ENCODE measurements at places on chromosomes 13 and 19. TPM values are rescaled to one million over a fixed set of nuclear protein-coding genes. Genes with fewer than 3 reads are reported as not detected.

DNA sequence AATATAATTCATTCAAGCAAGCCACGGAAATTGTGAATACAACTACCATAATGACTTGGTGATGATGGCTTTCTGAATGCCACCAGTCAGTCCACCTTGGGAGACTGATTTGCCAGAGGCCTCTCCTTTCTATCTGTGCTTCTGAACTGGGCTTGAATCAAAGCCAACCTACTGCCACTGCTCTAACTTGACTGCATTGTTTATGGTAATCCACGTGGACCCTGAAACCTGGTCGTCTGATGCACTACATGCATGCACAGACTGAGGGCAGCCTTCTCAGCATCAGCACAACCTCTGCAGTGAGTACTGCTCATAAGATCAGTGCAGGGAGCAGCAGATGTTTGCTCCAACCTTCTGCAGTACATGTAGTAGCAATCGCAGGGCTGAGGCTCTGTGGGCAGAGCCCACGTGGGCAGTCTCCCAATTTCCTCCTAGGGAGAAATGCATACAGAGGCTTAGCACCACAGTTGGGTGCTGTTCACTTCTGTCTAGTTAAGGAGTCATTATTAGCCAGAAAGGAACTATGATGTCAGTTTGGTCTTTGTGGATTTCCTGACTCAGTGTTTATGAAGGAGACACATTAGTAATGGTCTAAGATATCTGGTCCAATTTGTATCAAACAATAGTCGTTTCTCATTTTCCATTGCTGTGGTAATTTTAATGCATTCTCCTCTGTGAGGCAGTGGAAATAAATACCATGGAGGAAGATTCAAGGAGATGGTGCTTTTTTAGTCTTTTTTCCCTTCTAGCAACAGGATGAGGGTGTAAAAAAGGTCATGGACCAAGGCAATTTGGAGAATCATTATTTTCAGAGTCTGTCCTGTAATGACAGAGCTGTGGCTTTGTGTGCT lies 82.5 kb downstream of the AKAP11 start:
- peak; percentile 37 for DNase-seq

DNA sequence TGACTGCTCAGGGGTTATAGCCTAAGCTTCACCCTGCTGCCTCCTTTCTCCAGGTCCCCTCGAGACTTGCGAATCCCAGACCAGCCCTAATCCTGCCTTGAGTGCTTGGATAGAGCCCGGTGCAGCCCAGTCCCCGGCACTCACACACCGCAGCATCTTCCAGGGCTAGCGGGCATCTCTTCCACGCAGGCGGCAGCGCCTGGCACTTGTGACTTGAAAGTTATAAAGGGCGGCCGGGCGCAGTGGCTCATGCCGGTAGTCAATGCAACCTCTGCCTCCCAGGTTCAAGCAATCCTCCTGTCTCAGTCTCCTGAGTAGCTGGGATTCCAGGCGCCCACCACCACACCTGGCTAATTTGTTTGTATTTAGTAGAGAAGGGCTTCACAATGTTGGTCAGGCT lies 1.9 kb downstream of the WDR18 start:
- DNase-seq: no peak

DNA sequence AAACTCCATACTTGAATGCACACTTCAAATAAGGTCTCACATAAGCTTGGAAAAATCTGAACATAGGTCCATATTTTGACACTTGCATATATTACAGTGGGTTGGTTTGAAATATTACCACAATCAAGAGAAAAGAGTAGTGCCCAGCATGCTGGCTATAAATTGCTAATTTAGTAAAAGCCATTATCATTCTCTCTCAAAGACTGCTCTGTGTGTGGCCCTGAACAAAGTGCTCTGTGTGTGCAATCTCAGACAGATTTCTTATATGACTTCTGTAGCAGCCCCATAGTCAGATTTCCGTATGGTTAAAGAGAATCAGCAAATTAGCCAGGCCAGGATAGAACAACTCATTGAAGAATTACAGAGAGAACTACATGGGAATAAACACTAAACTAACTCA lies 78.2 kb downstream of the LIG4 start:
- DNase-seq: no peak

- DNase-seq: no peak
Measured at GRCh38 chr13:39051157-39051556, 12.9 kb downstream of the NHLRC3 start.

DNA sequence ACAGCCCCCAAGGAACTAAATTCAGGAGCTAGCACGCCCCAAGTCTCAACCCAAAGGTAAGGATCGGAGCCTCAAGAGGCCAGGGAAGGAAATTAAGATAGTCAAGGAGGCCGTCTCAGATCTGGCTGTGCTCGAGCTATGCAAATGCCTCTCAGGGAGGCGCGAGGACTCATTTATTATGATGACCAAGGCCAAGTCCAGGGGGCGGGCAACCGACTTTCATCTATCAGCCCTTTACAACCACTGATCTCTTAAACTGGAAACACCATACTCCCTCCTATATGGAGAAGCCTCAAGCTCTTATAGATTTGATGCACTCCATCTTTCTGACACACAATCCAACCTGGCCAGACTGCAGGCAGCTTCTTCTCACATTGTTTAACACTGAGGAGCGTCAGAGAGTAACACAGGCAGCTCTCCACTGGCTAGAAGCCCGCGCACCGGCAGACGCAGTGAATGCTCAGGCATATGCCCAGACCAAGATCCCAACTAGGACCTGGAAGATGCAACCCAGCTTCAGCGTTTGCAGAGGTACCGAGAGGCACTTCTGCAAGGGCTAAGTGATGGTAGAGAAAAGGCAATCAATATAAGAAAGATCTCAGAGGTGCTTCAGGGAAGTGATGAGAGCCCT lies 9.6 kb upstream of the SLC15A1 start:
- DNase-seq: no peak

GRCh38 chr19:11373885-11374432 lies 507 bp upstream of the SWSAP1 start:
- DNase-seq: no peak

ZSCAN4 gene
- total RNA-seq: not detected

DNA sequence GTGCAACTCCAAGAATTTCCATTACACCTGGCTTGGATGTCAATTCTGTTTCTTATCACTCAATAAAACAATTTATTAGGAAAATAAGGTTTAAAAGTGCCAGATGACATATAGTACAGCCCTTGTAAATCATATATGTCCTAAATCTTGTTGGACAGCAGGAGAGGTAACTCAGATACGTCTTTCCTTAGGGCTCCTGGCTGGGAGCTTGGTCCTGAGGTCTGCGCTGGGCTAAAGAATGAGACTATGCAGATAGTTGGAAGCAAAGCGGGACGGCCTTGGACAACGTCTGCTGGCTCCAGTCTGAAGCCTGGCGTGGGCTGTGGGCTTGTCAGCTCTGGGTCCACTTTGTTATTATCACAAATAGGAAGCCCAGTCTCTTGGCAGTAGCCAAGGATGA lies 377.0 kb downstream of the DLEU7 start:
- DNase-seq: no peak

GRCh38 chr19:15298847-15299567 lies 33.3 kb downstream of the BRD4 start:
- DNase-seq: no peak

DNA sequence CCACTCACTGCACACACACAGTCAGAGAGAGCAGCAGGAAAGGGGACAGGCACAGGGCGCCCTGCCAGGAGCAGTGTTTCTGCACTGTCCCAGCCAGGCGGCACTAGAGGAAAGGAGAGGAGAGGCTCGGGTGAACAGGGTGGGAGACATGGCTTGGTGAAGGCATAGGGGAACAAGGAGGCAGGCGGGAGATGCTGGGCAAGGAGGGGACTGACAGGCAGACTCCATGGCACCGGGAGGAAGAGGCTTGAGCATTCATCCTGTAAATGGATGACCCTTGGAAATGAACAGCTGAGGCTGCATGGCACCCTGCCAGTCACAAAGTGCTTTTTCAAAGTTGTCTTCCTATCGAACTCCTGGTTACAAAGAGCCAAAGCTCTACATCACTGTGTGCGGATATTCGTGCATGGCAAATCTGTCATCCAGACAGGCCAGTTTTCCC lies 22.4 kb downstream of the MED26 start:
- DNase-seq: no peak

CLDND2 gene
- total RNA-seq: not detected

ENOX1 gene
- 1.5 TPM for total RNA-seq

GRCh38 chr19:34220472-34221063 lies 33.8 kb upstream of the GARRE1 start:
- DNase-seq: peak; percentile 60

ADAMTS10 gene
- 6.6 TPM for total RNA-seq

SIGLECL1 gene
- 0.06 TPM for total RNA-seq

CYP4F8 gene
- not detected for total RNA-seq

DNA sequence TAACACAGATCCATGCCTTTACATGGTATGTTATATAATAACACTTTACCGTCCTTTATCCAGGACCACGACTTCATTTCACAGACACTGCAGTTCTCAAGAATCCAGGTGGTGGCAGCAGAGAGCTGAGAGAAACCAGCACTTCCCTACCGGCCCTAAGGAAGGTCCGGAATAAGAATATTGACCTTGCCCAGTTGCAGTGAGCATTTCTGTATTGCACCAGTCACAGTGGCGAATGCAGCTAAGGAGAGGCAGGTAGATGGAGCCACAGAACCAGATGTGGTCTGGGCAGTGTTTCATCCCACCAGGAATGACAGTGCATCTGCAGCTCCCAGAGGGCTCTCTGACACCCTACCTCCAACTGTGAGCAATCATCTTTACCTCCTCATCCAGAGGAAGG lies 44.6 kb downstream of the ZNF787 start:
- peak; percentile 57 for DNase-seq

ZNF285 gene
- 3.0 TPM for total RNA-seq

DNA sequence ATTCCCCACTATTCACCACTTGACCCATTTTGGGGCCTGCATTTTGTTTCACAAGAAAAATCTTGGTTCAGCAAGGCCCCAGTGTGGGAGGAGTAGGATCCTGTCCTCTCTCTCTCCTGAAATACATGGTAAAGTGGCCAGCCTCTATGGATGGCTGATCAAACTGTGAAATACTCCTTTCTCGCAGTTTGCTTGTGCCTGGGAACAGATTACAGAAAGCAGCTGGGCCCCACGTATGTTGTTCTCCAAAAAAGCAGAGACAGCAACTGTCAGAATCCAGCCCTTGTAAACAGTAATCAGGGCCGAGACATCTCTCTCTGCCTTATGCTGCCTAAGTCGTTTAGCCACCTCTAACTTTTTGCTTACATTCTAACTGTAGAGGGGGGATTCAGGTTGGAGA lies 61.0 kb upstream of the RAP2A start:
- DNase-seq: no peak

- no peak for DNase-seq
Measured at GRCh38 chr19:49104229-49104864, 9.8 kb upstream of the LIN7B start.

GRCh38 chr13:79448413-79448812 lies 32.5 kb upstream of the NDFIP2 start:
- DNase-seq: peak; percentile 23

GRCh38 chr13:112885782-112886268 lies 83.2 kb upstream of the MCF2L start:
- peak; percentile 82 for DNase-seq

DNA sequence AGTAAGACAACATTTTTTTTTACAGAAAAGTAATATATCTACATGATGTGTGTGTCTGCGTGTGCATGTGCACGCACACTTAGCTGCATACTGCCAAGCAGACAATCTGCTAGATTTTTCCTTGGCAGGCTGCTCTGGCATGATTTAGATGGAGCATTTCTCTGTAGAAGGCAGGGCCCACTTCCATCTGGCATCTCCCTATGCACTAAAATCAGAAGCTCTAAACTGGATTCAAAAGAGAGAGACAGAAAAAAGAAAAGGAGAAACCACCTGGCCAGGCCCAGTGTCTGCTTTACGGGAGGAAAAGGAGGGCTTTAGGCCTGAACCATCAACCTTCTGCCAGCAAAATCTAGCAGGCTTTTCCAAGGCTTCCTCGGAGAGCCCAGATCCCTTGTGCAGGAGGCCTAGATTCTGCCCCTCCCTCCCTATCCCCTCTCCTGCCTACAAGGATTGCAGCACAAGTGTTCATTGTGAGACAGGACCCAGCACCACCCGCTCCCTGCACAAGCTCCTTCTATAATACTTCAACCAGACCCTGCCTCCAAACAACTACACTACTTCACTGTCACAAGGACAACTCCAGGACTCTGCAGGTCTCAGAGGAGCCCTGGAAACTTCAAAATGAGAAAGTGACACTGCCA lies 99.3 kb downstream of the DOCK9 start:
- no peak for DNase-seq

- DNase-seq: no peak
Measured at GRCh38 chr19:18262917-18263316, 11.3 kb downstream of the IQCN start.

DNA sequence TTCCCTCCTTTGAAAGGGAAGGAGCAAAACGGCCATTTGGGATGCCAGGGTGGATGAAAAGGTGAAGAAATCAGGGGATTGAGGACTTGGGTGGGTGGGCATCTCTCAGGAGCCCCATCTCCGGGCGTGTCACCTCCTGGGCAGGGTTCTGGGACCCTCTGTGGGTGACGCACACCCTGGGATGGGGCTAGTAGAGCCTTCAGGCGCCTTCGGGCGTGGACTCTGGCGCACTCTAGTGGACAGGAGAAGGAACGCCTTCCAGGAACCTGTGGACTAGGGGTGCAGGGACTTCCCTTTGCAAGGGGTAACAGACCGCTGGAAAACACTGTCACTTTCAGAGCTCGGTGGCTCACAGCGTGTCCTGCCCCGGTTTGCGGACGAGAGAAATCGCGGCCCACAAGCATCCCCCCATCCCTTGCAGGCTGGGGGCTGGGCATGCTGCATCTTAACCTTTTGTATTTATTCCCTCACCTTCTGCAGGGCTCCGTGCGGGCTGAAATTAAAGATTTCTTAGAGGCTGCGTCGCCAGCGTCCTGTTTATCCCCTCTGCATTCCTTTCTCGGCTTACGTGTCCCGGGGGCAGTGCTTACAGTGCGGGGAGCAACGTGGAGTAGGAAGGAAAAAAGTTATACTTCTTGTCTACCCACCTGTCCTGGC lies 15.2 kb upstream of the S1PR4 start:
- peak; percentile 77 for DNase-seq

ATXN8OS gene
- not detected for total RNA-seq

DNA sequence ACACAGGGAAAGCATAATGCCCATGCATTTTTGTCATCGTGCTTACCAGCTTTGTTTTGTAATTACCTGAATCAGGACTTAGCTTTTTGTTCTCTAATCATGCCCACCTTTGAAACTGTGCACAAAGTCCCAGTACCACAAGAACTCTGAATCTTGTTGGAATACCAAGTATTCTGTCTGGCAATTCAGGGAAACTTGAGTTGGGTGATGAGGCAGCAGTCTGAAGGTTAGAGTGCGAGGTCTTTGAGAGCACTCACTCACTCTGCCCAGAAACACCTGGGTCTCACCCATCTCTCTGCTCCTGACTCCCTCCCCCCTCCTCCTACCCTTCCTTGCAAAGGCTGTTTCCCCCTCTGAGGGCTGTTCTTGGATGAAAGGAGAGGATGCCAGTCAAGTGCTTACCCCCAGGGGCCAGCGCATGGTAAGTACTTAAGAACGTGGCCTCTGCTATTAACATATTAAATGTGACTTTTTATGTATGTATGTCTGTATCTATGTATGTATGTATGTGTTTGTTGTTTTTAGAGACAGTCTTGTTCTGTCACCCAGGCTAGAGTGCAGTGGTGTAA lies 22.4 kb downstream of the SIPA1L3 start:
- no peak for DNase-seq

Measured in Daoy (cell line).